ENCODE measurements at places on chromosomes 5 and 9.

- DNase-seq, result no peak
Observed at GRCh38 chr5:135541807-135542502, 6.2 kb upstream of the NEUROG1 start.

GRCh38 chr9:126122901-126123616, 203.6 kb upstream of the MVB12B start:
- DNase-seq, result no peak

DNA sequence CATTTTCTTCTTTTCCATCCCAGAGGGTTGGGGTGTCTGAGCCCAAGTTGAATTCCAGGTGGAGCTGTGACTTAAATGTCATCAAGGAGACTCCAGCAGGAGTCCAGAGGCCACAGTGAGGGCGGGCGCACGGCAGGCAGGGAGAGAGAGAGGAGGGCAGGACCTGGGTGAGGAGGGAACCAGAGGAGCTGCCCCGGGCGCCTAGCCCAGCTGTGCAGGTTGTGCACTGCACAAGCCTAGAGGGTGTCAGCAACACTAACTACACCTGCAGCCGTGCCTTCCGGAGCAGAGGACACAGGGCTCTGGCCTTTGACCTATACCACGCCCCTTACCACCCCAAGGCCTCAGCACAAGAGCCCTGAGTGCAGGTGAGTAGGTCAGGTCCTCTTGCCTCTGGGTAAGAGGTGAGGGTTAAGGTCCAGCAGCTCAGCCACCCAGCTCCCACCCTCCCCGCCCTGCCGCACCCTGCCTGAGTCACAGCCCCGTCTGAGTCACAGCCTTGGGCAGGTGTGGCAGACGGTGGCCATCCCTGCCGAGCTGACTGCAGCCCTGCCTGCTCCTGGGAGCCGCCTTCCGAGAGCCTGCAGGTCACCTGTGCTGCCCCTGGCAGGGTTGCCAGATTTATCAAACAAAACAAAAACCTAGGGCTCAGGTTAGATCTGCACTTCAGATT, 6.4 kb upstream of the AGPAT2 start:
- peak; percentile 39 for DNase-seq

GRCh38 chr5:72438141-72438540, 69.1 kb downstream of the ZNF366 start:
- no peak for DNase-seq

GRCh38 chr9:100856238-100856637, 172.3 kb upstream of the PLPPR1 start:
- peak; percentile 59 for DNase-seq

DNA sequence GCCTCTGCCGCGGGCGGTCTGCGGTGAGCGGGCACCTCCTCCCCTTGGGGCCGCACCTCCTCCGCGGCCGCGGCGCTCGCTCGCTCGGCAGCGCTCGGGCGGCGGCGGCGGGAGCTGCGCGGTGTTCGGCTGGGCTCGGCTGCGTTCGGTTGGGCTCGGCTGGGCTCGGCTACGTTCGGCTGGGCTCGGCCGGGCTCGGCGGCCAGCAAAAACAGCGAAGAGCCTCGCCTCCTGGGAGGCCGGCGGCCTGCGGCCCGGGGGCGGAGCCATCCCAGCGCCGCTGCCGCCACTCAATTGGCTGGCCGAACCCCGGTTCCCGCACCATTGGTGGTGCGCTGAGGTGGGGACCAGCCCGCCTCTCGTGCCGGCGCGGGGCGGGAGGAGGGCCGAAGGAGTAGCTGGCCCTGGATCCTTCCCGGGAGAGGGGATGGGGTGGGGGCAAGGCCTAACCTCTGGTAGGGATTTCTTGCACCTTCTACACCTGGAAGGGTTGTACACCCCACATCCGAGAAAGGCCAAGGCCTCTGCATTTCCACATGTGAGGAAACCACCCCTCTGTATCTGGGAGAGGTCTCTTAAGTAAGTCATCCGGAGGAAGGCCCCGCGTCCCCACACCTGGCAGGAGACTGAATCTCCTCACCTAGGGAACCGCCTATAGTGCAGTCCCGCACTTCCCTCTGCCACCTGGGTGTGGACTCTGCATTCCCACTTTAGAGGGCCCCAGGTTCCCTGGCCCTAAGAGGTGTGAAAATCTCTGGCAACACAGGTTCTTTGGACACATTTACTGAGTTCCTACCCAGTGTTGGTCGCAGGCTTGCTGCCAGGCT, at the start of gene ENHO:
Gene ENHO (minus strand): TSS at position 20 of the 827 bp plus-strand sequence. CDS start 1,295 bp downstream, outside the sequence.
- DNase-seq, result peak; percentile 80

GRCh38 chr9:117825609-117826347, 121.6 kb downstream of the TLR4 start:
- no peak for DNase-seq

DNA sequence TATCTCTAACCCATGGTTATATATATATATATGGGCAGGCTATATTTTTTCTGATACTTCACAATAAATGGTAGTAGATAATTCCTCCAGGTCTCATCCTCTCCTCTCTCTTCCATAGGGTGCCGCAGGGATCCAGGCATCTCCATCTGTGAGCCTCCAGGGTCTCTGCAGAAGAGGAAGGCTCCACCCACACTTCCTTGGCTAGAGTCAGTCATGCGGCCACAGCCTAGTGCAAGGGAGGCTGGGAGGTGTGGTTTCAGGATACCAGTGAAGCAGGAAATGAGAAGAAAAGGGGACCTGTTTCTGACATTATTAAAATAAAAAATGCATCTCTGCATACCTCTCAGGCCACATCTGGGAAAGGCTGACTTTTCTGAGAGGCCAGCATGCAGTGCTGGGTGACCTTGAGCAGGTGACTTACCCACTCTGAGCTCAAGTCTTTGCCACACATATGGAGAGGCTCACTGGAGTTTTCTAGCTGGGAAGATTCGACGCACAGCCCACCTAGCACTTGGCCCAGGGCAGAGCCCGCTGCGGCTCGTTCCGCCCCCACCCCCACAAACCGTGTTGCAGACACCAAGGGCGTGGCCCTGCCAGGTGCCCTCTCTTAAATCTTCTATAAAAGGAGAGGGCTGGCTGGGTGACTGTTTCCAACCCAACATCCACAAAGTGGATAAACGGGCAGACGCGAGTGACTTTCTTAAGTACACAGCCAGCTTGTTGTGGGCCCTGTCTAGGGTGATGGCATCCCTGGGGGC, 47.9 kb downstream of the OLFM1 start:
- no peak for DNase-seq

GRCh38 chr5:100827481-100827889, 75.6 kb downstream of the ST8SIA4 start:
- DNase-seq, result peak; percentile 88

DNA sequence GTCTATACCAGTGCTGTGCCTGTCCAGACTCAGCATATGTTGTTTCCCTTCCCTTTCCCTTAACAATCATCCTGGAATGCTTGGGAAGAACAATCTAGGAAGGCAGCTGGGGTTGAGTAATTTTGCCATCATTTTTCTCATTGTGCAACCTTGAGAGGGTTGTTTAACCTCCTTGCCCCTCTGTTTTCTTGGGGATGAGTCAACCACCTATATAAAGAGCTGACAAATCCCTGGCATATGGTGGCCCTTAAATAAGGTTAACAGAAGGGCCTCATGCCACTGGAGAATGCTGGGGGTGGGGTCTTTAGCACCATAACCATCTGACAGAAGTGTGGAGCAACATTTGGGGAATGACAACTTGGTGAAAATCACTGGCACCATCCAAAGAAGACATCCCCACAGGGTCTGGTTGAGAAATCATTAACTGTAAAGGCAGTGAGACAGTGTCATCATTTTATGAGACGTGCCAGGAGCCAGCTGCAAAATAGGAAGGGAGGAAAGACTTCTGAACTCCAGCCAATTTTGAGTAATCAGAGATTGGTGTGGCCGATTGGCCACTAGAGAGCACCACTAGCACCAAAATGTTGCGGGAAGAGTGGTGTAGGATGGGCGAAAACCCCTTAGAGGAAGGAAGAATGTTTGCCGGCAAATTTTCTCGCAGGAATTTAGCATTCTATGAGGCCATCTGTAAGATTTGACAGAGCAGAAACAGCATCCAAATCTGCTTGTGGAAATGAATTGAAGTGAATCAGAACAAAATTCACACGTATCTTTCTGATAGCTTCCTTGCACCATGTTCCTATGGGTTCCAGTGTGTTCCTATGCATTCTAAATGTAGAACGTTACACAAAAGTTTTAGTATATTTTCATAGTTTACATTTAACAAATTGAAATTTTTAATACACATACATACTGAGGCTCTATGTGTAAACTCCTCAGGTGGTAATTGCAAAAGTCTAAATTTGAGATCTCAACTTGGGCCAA, 113.8 kb downstream of the MSX2 start:
- no peak for DNase-seq

DNA sequence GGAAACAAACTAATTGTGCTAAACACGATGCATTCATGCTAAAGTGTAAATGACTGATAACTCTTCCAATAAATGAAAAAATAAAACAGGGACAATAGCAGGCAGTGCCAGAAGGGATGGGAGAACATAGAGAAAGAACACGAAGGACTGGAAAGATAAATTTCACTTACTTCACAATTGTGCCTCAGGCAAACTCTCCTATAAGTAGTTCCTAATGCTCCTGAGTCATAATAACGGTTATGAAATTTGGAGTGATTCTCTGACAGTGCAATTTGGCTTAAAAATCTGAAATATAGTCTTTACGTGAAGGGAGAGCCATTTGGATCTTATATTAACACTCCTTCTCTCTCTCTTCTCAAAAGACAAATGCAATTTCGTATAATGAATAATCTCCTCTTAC, 2218.5 kb downstream of the MAT2B start:
- DNase-seq, result no peak

GRCh38 chr5:39200081-39200480, 19.3 kb downstream of the FYB1 start:
- no peak for DNase-seq

DNA sequence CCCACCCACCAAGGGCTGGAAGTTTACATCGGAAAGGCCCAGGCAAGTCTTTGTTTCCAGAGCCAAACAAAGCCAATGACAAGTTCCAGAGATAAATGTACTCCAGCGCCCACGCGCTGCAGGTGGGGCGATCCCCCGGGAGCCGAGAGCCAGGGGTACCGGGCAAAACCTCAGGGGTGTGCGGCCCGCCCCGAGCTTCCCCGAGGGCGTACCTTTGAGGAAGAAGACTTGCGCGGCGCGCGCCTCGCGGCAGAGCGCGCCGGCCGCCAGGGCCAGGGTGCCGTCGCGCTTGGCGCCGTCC, 671 bp downstream of the DUSP1 start:
- no peak for DNase-seq

- DNase-seq, result no peak
Observed at GRCh38 chr9:91567642-91568274, 144.1 kb upstream of the NFIL3 start.

DNA sequence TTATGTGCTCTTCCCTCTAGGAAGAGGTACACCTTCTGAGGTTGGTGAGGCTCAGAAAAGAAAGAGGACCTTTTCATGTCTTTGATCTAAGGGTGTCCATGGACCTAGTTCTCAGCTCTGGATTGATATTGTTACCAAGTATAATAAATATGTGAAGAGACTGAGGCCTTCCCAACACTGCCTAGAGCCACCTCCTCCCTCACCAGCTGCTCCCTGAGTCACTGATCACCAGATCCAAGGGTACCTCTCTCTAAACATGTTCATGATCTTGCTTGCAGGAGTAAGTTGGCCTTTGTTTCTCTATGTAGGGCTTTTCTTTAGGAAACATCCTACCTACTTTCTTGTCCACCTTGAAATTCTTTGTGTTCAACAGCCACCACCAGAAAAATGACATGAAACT, 218.8 kb upstream of the ADRA1B start:
- DNase-seq, result no peak

DNA sequence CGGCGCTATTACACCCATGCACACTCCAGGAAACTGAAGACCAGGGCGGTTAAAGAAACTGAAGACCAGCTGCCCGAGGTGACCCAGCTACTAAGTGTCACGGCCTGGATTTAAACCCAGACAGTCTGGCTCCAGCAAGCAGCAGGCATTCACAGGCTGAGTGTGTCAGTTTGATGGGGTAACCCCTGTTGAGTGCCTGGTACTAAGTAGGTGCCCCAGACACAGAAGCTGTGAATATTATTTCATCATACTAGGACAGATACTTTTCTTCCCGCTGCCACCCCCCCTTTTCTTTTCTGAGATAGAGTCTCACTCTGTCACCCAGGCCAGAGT, 7.3 kb downstream of the ENG start:
- no peak for DNase-seq

GRCh38 chr9:107597743-107598217, 108.2 kb upstream of the KLF4 start:
- DNase-seq, result no peak

GRCh38 chr9:79962836-79963235, 391.1 kb downstream of the TLE4 start:
- no peak for DNase-seq

DNA sequence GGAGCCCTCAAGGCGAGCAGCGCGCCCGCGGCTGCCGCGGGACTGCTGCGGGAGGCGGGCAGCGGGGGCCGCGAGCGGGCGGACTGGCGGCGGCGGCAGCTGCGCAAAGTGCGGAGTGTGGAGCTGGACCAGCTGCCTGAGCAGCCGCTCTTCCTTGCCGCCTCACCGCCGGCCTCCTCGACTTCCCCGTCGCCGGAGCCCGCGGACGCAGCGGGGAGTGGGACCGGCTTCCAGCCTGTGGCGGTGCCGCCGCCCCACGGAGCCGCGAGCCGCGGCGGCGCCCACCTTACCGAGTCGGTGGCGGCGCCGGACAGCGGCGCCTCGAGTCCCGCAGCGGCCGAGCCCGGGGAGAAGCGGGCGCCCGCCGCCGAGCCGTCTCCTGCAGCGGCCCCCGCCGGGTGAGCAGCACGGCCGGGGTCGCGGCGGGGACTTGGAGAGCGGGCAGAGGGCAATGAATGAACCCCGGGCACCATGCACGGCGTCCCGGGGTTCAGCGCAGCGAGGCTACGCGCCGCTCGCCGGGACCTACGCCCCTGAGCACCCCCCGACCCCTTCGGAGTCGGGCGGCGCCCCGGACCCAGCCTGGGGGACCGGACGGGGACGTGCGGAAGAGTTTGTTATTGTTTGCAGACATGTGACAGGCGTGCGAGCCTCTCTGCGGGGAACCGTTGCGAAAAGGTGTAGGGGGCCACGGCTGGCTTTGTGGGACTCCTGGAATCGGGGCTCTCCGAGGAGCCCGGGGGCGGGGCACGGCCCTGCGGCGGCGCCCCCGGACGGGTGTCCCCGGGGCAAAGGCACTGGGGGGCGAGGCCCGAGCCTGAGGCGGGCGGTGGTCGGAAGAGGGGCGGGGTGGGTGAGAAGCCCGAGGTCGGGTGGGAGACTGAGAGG, 553 bp downstream of the MAP3K1 start:
- no peak for DNase-seq
